HT-29 (cell line): ENCODE measurements at places on chromosomes 2 and 18. TPM values are rescaled to one million over a fixed set of nuclear protein-coding genes. Genes with fewer than 3 reads are reported as not detected.

GRCh38 chr2:65775839-65776238 lies 343.4 kb upstream of the SPRED2 start:
- DNase-seq = no peak

GRCh38 chr2:128315829-128316776 lies 2.6 kb downstream of the HS6ST1 start:
- no peak for DNase-seq

DNA sequence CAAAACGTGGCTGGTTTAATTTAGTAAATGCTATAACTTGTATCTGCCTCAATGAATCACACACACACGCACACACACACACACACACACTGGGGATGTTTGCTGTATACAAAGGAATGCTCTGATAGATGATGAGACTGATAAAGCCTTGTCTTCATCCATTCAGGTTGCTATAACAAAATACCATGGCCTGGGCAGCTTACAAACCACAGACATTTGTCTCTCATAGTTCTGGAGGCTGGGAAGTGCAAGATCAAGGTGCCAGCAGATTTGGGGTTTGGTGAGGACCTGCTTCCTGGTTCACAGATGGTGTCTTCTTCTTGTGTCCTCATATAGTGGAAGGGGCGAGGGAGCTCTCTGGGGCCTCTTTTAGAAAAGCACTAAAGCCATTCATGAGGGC lies 149.5 kb upstream of the HDAC4 start:
- no peak for DNase-seq

DNA sequence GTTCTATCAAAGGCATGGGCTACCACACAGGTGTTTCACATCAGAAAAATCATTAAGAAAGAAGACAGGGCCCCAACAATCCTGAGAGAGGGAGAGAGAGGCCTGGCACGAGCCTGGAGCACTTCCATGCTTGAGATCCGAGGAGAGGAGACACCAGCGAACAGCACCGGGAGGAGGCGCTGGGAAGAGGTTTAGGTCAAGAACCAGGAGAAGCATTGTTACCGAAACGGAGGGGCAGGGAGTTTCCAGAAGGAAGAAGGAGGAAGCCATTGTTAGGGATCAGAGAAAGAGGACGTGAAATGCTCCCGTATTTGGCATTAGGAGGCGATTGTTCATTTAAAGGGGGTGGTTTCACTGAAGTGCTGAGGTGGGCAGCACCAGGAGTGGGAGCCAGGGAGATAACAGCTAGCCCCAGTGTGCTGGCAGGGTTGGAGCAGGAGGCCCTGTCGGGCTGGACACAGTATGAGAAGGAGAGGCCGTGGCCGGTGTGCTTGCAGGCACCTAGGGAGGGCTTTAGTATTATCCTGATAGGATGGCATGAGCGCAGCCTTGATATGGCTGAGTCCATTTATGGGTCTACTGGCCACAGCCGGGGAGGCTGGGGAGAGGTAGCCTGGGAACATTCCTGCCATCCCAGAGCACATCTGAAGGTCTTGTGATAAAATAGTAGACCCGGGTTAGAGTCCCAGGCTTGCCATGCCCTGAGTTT lies 244.9 kb downstream of the KLHL29 start:
- DNase-seq = no peak

GRCh38 chr2:42636934-42637333 lies 68.5 kb downstream of the MTA3 start:
- no peak for DNase-seq

- DNase-seq = no peak
Observed at GRCh38 chr2:239864247-239865058, 160.7 kb downstream of the NDUFA10 start.

- DNase-seq = no peak
Observed at GRCh38 chr18:9782073-9782857, 74.2 kb downstream of the RAB31 start.

GRCh38 chr2:215439980-215440512 lies 4.2 kb upstream of the FN1 start:
- DNase-seq = no peak

- DNase-seq = peak; percentile 76
Observed at GRCh38 chr2:170122883-170123547, 54.9 kb upstream of the MYO3B start.

- no peak for DNase-seq
Observed at GRCh38 chr18:14747513-14748474, at the start of gene ANKRD30B. TSS of gene ANKRD30B (plus strand) at chr18:14748172. CDS start at chr18:14748420, 248 bp downstream.

DNA sequence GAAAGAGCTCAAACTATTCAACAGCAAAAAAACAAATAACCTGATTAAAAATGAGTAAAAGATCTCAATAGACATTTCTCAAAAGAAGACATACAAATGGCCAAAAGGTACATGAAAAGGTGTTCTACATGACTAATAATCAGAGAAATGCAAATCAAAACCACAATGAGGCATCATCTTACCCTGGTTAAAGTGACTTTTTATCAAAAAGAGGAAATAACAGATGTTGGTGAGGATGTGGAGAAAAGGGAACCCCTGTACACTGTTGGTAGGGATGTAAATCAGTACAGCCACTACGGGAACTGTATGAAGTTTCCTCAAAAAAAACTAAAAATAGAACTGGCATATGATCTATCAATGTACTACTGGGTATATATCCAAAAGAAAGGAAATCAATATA lies 39.8 kb upstream of the TMEM163 start:
- DNase-seq = no peak

DNA sequence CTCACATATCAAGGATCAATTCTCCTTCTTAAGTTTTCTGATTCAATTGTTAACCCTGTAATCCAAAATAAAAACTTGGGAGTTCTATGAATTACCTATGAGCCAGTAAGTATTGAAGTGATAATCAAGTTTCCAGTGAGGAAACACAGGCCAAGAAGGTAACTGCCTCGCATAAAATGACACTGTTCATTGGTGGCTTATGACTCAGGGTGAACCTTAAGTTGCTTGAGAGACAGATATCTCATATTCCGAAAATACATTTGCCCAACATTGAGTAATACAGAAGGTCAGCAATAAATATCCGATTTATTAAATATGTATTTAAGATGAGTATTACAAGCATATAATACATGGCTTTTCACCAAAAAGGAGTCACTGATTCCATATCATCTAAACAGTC lies 31.9 kb downstream of the PSME4 start:
- no peak for DNase-seq

- DNase-seq = no peak
Observed at GRCh38 chr2:105432749-105433148, 33.9 kb upstream of the FHL2 start.

DNA sequence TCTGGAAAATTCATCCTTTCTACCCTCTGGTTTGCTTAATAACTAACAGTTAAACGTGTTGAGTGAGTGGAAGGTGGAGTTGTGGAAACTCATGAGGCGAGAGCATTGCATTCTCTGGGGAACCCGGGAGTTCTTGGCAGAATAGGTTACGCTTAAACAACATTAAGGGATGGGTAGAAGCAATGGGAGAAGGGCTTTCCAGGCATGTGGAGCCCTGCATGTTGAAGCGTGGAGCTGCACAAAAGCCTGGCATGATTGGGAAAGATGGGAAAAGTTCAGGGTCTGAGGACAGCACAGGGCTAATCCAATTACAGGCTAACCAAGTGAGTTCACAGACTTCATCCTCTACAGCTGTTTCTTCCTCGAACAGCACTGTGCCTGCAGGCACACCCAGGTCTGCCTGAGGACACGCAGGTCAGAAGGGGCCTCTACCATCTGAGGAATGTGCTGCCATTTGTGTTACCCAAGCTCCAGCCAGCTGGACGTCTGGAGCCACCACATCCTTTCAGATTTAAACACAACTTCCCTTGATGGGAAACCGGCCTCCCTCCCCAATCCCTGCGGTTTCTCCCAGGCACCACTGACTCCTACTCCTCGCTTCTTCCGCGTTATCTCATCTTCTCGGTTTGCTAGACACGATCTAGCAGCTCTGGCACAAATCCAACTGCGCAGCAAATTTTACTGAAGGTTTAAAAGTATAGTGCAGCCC lies 164.2 kb downstream of the ANTXR1 start:
- DNase-seq = no peak

DNA sequence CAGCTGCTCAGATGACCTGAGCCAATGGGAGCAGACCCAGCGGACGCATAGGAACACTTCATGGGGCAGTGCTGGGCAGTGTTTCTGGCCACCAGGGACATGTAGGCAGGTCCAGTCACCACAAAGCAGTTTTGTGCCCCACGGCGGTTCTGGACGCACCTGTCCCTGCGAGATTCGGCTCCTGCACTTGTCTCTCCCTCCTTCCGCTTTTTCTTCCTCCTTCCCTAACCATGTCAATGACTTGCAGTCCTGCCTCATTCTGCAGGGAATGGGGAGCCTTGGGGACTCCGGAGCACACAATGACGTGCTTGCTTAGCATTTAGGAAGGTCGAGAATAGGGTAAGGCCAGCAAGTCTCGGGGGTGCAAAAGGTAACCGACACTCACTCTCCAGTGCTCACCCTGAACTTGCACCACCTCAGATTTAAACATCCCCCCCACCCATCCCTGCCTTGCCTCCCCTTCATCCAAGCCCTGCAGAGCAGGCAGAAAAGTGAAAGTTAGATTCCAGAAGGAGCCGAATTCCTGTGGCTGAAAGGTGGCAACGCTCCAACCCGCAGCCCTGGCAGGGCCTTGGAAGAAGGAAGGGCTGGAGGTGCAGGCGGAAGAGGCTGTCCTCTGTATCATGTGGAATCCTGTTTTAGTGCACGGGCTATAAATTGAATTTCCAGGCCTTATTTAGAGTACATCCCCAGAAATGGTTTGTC lies 40.5 kb upstream of the ATG16L1 start:
- DNase-seq = peak; percentile 93

DNA sequence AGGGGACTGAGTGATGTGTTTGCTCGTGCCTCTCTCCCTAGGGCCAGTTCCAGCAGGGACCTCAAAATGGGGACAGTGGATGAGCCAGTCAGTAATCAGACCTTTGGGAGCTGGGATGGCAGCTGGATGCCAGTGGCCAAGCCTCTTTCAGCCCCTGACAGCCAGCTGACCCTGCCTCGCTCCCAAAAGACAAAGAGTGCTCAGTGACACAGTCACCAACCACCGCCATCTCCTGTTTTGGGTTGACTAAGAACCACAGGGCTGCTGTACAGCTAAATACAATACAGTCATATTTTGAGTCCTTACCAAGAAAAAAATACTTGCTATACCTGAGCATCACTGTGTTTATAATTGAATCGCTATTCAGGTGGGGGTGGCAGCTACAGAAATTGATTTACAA lies 75.7 kb downstream of the POU3F3 start:
- DNase-seq = no peak

DNA sequence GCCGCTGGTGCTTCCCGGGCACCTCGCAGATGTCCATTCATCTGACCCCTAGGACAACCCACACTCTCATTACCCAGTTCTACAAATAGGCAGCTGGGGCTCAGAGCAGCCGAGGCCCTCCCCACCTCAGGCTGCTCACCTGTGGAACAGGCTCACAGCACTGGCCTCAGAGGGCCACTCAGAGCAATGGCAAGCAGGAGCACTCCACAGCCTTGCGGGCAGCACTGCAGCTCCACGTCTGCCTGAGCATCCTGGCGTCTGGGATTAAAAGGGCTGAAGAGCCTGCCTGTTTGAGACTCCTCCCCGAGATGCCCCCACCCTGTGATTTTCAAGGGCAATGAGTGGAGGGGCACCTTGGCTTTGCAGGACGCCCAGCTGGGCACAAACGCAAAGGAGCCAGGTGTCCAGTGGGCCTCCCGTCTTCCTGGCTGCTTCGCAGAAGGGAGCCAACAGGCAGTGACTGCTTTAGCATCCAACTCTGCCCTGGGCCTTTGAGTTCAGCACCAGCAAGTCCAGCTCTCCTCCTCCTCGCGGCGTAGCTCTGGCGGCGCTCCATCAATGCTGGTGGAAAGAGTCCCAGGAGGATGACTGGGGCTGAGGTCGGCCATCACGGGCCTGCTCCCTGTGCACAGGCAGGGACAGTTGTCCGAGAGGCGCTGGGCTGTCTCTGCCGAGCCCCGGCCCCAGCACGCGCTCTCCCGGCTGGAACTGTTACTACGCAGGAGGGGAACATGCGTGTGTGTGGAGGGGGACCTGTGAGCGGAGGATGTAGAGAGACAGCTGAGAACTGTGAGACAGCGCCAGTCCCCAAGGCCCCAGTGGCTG lies 297.2 kb downstream of the NDUFA10 start:
- DNase-seq = no peak

- DNase-seq = no peak
Observed at GRCh38 chr18:78770139-78770822, 209.3 kb upstream of the SALL3 start.

GRCh38 chr2:10787176-10787968 lies 25.2 kb downstream of the PDIA6 start:
- no peak for DNase-seq

- DNase-seq = no peak
Observed at GRCh38 chr2:107804608-107805498, 21.8 kb upstream of the RGPD4 start.

- no peak for DNase-seq
Observed at GRCh38 chr2:16104949-16105668, 164.8 kb downstream of the MYCN start.

DNA sequence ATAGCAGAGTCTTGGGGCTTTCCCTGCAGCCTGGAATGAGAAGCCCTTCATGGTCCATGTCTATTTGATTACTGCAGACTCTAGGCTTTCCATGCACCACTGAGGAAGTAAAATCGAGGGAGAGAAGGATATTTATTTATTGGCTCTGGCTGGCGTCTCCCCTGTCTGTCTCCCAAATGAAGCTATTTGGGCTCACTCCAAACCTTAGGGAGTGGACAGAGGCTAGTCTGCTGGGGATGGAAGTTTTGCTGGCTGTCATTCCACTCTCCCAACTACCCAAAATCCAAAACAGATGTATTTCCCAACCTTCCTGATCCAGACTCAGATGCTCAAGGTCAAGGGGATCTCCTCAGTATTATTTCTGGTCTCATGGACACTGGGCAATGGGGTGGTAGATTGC lies 33.7 kb downstream of the TMEM17 start:
- DNase-seq = no peak

- no peak for DNase-seq
Observed at GRCh38 chr2:211127501-211127900, 571.1 kb downstream of the CPS1 start.

- no peak for DNase-seq
Observed at GRCh38 chr2:72135921-72136320, 11.7 kb downstream of the CYP26B1 start.

- peak; percentile 28 for DNase-seq
Observed at GRCh38 chr2:84894131-84894586, 11.3 kb upstream of the TMSB10 start.

DNA sequence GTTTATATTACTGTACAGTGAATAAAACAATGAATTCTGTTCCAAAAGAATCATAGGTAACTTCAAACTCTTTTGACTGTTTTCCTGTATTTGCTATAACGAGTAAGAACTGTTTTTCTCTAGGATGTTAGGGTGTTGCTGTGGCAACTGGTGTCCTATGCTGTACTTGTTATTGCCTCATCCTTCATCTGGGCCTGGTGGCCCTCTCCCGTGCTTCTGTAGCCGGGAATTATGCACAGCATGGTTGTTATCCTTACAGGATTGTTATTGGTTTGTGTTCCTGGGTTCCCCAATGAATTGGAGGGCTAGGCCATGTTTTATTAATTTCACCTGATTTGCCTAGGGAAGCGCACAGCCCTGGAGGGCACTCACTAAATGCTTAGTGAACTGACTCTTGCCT lies 279.2 kb downstream of the PTPRM start:
- DNase-seq = no peak

FSHR gene
- not detected in 2 replicates for total RNA-seq

HOXD12 gene
- total RNA-seq = 2.2 TPM in 1 of 2 replicates, not detected in the other

WNT10A gene
- total RNA-seq = 14.9 and 18.7 TPM in 2 replicates

THSD7B gene
- total RNA-seq = 0.68 TPM in 1 of 2 replicates, not detected in the other

NGEF gene
- 13.4 and 13.5 TPM in 2 replicates for total RNA-seq

KCNE4 gene
- total RNA-seq = not detected in 2 replicates

XDH gene
- 0.28 and 0.81 TPM in 2 replicates for total RNA-seq

REG3A gene
- total RNA-seq = not detected in 2 replicates

SP140 gene
- total RNA-seq = not detected in 2 replicates

RBM44 gene
- 0.08 and 0.13 TPM in 2 replicates for total RNA-seq
